ENCODE measurements at places on chromosomes 5 and 9.

GRCh38 chr5:107564931-107565372, 105.8 kb downstream of the EFNA5 start:
- no peak for DNase-seq

GRCh38 chr9:111501648-111502047, 17.5 kb upstream of the ECPAS start:
- DNase-seq, result no peak

DNA sequence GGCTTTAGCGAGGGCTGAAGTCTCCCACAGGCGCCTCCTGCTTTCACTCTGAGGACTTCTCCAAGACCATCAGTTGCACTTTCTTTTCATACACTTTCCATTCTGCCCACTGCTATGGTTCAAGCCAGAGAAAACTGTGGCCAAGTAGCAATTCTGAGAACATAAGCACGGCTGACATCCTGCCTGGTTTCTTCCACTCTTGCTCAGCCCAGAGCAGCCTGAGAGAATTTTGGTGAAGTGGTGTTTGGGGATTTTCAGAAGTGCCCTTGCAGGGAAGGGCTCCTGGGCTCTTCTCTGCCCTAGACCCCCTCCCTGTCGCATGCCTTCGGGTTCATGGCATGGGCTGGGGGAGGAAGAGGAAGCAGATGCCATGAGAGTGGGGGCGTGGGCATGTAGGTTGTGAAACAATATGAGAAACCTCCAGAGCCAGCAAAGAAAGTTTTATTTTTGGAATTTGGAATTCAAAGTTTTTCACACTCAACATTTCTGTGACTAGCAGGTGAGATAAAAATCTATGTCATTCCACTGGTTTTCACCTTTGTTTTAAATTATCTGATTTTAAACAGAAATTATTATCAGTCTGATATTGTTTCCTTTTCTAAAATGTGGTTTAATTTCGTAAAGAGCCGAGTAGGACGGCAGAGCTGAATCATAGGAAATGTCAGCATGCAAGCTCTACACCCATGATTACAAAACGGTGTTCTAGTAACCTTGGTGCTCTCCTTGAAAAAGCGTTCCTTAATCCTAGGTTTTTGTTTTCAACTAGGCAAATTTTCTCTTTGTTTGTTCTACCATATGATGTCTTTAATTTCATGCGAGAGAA, 27.8 kb upstream of the TNFSF8 start:
- no peak for DNase-seq

DNA sequence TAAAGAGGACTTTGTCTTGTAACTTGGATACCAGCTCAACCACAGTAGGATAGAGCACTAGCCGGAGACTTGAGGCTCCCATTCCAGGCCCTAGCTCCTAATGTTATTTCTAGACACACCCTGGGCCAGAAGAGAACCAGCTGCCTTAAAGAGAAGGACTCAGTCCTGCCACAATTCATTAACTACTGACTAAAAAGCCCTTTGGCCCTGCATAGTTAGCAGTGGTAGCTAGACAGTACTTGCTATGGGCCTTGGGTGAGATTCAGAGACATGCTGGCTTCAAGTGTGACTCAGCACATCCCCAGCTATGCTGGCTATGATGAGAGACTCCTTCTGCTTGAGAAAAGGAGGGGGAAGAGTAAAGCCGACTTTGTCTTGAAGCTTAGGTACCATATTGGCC, 47.3 kb downstream of the TMEM167A start:
- DNase-seq, result no peak

DNA sequence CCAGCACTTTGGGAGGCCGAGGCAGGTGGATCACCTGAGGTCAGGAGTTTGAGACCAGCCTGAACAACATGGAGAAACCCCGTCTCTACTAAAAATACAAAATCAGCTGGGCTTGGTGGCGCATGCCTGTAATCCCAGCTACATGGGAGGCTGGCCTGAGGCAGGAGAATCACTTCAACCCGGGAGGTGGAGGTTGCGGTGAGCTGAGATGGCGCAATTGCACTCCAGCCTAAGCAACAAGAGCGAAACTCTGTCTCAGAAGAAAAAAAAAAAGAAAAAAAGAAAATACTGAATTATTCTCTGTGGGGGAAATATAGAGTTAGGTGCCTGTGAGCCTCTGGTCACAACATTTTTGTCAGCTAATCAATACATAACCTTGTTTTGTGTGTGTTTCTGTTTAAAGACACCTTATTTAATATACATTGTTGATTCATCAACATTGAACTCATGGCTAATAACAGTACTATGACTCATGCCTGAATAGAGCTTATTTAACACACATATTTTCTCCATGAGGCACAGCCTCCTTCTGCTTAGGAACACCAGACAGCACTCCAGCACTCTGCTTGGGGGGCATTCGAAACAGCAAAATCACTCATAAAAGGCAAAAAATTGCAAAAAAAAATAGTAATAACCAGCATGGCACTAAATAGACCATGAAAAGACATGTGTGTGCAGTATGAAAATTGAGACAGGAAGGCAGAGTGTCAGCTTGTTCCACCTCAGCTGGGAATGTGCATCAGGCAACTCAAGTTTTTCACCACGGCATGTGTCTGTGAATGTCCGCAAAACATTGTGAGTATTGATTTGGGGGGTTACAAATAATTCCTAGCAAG, at the start of gene IL31RA:
Gene IL31RA (plus strand): TSS at position 519 of the 836 bp plus-strand sequence. CDS start 214 bp downstream, at position 733.
- DNase-seq, result no peak

DNA sequence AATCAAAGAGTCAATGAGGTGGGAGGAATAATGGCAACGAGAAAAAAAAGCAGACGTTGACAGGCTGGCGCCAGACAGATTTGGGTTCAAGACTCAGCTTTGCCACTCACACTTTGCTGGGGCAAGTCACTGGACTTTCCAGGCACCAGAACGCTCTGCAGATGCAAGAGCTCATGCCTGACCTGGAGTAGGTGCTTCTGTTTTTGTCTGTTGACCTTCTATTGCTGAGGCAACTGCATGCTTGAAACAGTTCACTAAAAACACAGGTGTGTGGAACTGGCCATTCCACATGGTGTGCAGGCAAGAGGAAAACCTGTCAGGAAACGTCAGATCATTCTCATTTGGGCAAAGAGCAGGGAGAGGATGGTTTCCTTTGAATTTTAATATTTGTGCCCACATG, 161.2 kb upstream of the SMIM23 start:
- peak; percentile 22 for DNase-seq

GRCh38 chr5:61651195-61651594, 319.1 kb downstream of the ZSWIM6 start:
- no peak for DNase-seq

DNA sequence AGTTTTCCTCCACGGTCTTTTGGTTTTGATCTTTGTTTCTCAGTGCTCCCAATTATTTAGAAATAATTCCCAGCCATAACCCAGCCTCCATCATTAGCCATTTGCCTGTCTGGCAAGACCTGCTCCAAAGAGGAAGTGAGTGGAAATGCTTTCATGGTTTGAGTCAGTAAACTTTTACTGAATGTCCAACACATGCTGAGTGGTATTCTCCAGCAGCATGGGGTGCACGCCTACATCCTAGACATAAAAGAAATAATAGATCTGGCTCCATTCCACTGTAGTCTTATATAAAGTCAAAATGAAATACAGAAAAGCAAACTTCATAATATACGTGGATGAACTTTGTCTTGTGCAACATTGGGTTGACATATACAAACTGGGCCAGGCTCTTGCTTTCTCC, 757.2 kb downstream of the TLE1 start:
- no peak for DNase-seq

DNA sequence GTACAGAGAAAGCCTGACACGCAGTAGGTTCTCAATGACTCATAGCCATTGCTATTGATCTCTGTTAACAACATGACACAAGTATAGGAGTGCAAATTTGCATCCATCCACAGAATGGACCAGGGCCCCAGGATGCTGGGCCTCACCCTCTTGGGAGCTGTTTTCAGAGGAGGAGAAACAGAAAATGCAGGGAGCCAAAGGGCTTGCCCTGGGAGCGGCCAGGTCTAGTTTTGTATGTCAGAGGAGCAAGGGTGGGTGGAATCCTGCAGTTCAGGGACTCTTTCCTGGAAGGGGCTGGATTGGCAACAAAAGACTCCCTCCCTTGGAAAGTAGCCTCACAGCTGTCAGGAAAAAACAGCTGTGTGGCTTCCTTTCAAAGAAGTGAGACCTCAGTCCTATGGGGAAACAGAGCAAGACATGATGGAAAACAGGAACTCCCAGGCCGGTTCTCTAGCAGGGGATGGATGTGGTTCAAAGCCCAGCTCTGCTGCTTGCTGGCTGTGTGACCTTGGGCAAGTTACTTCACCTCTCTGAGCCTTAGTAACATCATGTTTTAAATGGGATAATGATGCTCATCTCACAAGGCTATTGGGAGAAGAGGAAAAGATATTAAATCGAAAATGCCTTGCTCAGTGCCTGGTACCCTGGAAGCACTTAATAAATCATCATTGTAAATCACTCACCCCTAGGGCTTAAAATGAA, 50.5 kb upstream of the SH3PXD2B start:
- DNase-seq, result no peak

GRCh38 chr5:166285361-166285760, 2006.1 kb upstream of the WWC1 start:
- DNase-seq, result no peak

DNA sequence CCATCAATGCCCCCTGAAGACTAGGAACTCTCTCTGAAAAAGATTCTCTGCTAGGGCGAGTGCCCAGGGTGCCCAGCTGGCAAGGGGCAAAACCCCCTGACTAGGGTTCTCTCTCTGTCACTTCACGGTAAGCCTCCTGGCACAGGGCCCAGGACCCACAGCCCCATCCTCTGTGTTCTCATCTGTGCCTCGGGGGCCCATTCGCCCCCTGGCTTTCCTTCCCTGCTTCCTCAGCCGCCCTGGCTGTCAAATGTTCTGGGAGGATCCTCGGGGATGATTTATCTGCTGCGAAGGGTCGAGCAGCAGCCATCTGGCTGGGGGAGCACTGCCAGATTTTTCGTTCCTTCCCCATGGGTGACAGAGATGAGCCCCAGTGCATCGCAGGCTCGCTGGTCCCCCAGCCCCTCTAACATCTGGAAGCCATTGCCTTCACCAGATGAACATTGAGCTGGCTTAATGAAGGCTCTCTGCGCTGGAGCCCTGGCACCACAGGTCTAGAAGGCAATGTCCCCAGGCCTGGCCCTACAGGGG, 24.2 kb downstream of the HMCN2 start:
- no peak for DNase-seq

DNA sequence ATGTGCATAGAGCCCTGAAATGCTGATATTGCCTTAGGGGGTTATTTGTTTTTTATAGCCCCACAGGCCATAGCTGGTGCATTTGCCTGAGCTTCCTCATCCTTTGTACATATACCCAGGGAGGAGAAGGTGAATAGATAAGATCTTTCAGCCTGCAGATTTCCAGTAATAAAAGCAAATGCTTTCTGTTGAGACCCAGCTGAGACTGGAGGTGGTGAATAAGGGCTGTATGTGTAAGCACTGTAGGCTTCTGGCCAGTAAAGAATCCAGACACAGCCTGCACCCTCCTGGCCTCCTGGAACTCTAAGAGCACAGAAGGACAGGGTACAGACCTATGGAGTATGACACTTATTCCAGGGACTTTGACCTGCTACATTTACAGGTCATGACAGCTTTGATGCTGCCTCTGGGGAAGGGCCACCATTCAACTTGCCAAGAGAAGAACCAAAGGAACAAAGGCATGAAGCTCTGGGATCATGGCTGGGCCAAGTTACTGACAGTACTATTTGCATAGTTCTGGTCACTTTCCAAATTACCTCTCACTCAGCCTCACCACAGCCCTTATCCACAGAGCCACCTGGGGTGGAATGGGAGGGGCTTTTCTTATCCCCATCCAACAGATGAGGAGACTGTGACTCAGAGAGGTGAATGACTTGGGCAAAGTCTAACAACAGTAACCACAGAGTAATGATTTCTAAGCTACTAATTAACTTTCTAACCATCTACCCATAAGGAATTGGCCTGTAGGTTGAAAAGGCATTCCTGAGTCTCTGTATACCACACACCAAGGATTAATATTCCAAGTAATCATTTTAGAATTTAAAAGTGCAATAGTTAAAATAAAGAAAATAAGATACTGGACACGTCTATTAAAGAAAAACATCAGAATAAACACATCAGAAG, 604.5 kb upstream of the KLF4 start:
- DNase-seq, result no peak

DNA sequence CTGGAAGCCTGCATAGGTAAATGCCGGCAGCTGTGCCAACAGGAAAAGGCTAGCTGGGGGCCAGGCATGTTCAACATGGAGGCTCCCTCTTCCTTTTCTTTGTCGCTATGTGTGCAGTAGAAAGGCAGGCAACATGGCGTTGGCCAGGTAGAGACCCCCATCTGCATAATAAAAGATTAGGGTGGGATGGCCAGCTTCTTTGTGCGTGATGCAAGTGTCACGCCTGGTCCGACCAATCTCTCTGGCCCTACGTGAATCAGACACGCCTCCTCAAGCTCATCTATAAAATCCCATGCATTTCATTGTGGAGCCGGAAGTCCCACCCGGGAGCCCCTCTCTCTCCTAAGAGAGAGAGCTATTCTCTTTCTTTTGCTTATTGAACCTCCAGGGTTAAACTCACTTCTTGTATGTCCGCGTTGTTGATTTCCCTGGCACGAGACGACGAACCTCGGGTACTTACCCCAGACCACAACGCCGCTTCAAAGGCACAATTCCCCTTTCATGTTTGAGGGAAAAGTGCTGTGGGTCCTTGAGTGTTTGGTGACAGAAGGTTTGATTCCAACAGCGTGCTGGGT, 25.0 kb upstream of the C5orf47 start:
- no peak for DNase-seq

DNA sequence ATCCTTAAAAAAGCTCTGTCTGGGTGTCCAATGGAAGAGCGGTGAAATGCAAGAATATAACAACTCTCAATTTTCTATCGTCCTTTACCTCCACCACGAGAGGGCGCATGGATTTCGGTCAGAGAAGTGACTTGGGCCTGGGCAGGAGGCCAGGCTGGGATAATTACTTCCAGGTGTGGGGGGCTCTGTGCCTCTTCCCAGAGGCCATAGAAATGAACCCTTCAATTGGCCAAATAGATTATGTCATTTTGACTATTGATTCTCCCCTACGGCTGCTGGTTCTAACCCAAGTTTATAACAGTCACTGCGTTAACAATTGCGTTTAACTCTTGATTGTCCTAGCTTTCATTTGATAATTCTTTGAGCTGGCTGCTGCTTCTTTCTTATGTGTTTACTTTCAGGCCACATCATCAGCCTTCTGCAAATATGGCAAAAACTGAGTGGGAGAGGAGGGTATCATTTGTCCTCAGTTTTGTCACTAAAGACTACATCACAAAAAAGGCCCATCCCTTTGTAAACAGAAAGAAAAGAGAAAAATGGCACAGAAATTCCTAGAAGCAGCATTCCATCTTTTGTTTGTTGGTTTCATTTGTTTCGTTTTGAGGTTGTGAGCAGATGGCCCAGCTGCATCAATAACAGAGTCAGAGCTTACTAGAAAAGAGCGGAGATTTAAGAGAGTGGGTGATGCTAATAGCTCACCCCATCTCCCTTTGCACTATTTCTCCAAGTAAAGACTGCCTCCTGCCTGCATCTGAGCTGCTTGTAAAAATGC, 45.4 kb upstream of the ZFR start:
- DNase-seq, result peak; percentile 74

Data from right renal pelvis (tissue), 4 donors.